Activated CD4-positive, alpha-beta T cell treated with anti-CD3 and anti-CD28 coated beads for 48 hours (primary cell): ENCODE measurements at places on chromosomes 13 and 19.

DNA sequence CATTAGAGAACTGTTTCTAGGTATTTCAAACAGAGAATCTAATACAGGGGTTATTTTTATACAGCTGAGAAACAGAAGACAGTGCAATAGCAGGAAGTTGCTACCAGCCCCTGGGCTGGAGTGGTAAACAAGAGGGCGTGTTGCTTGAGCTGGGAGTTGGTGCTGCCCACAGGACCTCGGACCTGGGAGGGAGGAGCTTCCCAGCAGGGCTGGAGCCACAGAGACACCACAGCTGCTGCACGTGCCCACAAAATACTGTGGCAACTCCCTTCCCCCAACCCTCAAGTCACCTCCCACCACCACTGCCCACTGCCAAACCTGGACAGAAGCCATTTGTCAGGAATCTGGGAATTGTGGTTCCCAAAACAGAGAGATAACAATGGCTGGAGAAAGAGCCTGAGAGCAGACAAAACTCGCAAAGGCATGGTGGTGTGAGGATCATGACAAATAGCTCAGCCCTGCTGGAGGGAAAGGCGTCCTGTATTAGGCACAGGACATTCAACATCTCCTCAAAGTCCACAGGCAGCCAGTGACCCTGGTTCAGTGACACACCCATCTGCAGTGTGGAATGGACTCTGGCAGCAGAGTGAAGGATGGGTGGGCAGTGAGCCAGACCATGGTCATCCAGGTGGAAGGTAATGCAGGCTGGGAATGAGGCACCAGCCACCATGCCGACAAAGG lies 57.2 kb downstream of the SPATA13 start:
- DNase-seq, result no peak

- peak; percentile 66 for DNase-seq
Observed at GRCh38 chr19:52343548-52343947, 7.5 kb downstream of the ZNF610 start.

GRCh38 chr13:32214071-32214470 lies 101.1 kb downstream of the ZAR1L start:
- no peak for DNase-seq

DNA sequence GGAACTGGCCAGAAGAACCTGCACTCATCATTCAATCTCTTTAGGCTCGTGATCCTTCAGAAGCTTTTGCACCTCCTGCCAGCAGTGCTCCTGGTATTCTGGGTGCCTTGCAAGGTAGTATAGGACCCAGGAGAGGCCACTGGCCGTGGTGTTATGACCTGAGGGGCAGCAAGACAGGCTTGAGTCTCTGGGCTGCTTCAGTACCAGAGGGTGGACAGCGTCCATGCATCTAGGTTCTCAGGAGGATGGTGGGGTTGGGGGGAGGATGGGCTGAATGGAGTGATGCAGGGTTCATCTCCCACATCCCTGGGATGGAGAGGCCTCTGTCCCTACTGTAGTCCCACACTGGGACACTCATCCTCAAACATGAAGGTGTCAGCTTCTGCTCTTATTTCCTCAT lies 41.1 kb downstream of the OR10H4 start:
- no peak for DNase-seq

DNA sequence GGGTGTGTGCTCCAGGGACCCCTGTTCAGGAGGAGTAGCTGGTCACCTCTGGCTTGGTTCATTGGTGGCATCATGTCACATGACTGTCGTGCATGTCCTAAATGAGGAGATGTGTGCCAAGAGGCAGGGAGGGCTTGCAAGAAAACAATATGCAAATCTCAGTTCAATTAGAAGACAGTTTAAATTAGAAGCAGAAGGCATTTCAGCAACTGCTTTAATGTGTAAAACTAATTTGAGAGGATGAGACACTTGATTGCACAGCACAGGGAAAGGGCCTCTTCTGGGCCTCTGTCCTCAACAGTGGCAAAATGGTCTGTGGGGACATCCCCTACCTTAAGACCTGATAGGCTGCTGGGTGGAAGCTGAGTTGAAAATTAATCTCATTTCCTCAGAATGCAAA lies 54.6 kb downstream of the SPATA13 start:
- DNase-seq, result no peak

- no peak for DNase-seq
Observed at GRCh38 chr13:80901111-80901510, 560.2 kb upstream of the SPRY2 start.

- peak; percentile 39 for DNase-seq
Observed at GRCh38 chr19:40689339-40690049, 957 bp downstream of the NUMBL start.
